ENCODE measurements at places on chromosomes 5 and 9. TPM values are rescaled to one million over a fixed set of nuclear protein-coding genes. Genes with fewer than 3 reads are reported as not detected.

Gene GBGT1
- 2.3 TPM for polyA plus RNA-seq

Gene ENHO
- 6.1 TPM for polyA plus RNA-seq

Gene PHF24
- 10.5 TPM for polyA plus RNA-seq

Gene CNTFR
- 0.66 TPM for polyA plus RNA-seq

Gene CCDC183
- not detected for polyA plus RNA-seq

Gene ALAD
- 10.7 TPM for polyA plus RNA-seq

Gene EXOC3
- 12.7 TPM for polyA plus RNA-seq

Gene FAXDC2
- polyA plus RNA-seq = 19.6 TPM

Gene CCDC180
- polyA plus RNA-seq = 2.2 TPM

Gene CAMSAP1
- 5.1 TPM for polyA plus RNA-seq

Gene CLTB
- polyA plus RNA-seq = 20.9 TPM

Gene DAB2IP
- 0.07 TPM for polyA plus RNA-seq

Gene PITX1
- not detected for polyA plus RNA-seq

Gene ANGPTL2
- 3.4 TPM for polyA plus RNA-seq

Gene SCAMP1
- polyA plus RNA-seq = 151 TPM

Gene TXNDC8
- not detected for polyA plus RNA-seq

Gene CETN3
- 70.8 TPM for polyA plus RNA-seq

Gene LCN9
- not detected for polyA plus RNA-seq

Gene PCDHGB6
- polyA plus RNA-seq = 0.31 TPM

Gene RGS7BP
- 72.3 TPM for polyA plus RNA-seq

Gene SLC46A2
- polyA plus RNA-seq = not detected

Gene ACSL6
- polyA plus RNA-seq = 90.7 TPM

Gene ANKRD55
- 1.8 TPM for polyA plus RNA-seq

Gene PCDHB16
- 0.09 TPM for polyA plus RNA-seq

Gene TMEM171
- 3.5 TPM for polyA plus RNA-seq

Gene CTNND2
- 35.0 TPM for polyA plus RNA-seq

Gene PAEP
- polyA plus RNA-seq = not detected

Gene FBXL7
- polyA plus RNA-seq = not detected

Gene ENTREP1
- polyA plus RNA-seq = 3.5 TPM

Gene SPAG8
- polyA plus RNA-seq = 6.8 TPM

Gene POLR3G
- 6.2 TPM for polyA plus RNA-seq

Gene SLC12A7
- not detected for polyA plus RNA-seq

Gene BRINP1
- 38.1 TPM for polyA plus RNA-seq

Gene SPINK4
- polyA plus RNA-seq = not detected

Gene PRLR
- polyA plus RNA-seq = not detected

Gene SOWAHA
- polyA plus RNA-seq = 6.2 TPM

Gene NOXA1
- polyA plus RNA-seq = not detected

Gene PDLIM4
- polyA plus RNA-seq = not detected

Gene ECM2
- polyA plus RNA-seq = 9.1 TPM

Gene PCDHGA6
- 0.30 TPM for polyA plus RNA-seq

Gene INSL6
- polyA plus RNA-seq = 2.3 TPM

Gene KCNN2
- 38.7 TPM for polyA plus RNA-seq

Gene PCDHGA11
- polyA plus RNA-seq = 2.4 TPM

Gene DDX4
- not detected for polyA plus RNA-seq

Gene PPP3R2
- polyA plus RNA-seq = 0.31 TPM

Gene TEX48
- not detected for polyA plus RNA-seq

Gene STPG3
- not detected for polyA plus RNA-seq

All from Purkinje cell (primary cell).